Vagina (tissue), 2 donors: ENCODE measurements at places on chromosomes 11 and 22.

- H3K4me3 ChIP-seq = no peak overlapping the region
- H3K27ac ChIP-seq = peak overlapping the region; percentile 31
- H3K4me1 ChIP-seq = peaks cover 38% of the 10 kb centered on the region
- no peaks in the 10 kb centered on the region for H3K27me3 ChIP-seq
- no peak for DNase-seq
- no peaks in the 10 kb centered on the region for H3K36me3 ChIP-seq
These were observed 13.8 kb downstream of the UQCR10 start for GRCh38 chr22:29780748-29781676.

- H3K36me3 ChIP-seq = no peaks in the 10 kb centered on the region
- H3K4me3 ChIP-seq = no peak overlapping the region
- peaks cover 9% of the 10 kb centered on the region for H3K4me1 ChIP-seq
- DNase-seq = no peak
- H3K27ac ChIP-seq = peak overlapping the region; percentile 60
- no peaks in the 10 kb centered on the region for H3K27me3 ChIP-seq
These were observed 20.1 kb upstream of the NCAM1 start for GRCh38 chr11:112941104-112941503.

DNA sequence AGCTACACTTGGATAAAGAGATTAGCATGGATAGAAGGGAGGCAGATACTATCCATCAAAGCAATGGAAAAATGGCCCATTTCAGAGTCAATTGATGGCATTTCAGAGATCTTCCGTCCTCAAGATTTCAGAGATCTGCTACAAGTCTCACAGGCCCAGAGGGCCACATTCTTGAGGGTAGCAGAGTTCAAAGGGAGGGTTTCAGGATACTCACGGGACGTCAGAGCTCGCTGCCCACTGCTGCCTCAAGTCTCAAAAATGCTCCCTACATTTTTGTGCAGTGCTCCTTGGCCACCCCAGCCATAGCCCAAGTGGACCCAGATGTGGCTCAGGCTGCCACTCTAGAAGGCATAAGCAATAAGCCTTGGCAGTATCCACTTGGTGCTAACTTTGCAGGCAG lies 24.9 kb downstream of the RTL6 start:
- no peak overlapping the region for H3K4me3 ChIP-seq
- H3K4me1 ChIP-seq = no peaks in the 10 kb centered on the region
- H3K36me3 ChIP-seq = no peaks in the 10 kb centered on the region
- no peaks in the 10 kb centered on the region for H3K27me3 ChIP-seq

- H3K4me3 ChIP-seq = no peak overlapping the region
- no peaks in the 10 kb centered on the region for H3K36me3 ChIP-seq
- no peak for DNase-seq
- no peak overlapping the region for H3K27ac ChIP-seq
- no peaks in the 10 kb centered on the region for H3K4me1 ChIP-seq
These were observed 725.8 kb upstream of the KIRREL3 start for GRCh38 chr11:127726367-127726766.

- peaks cover 16% of the 10 kb centered on the region for H3K4me1 ChIP-seq
- no peak for DNase-seq
These were observed 3.4 kb upstream of the SCUBE1 start for GRCh38 chr22:43346521-43346929.
